H54 (cell line): ENCODE measurements at places on chromosomes 3 and 15.
A peak's percentile ranks its signal among the peaks of the same experiment; 100 is the strongest.

GRCh38 chr3:65029130-65029529 is 341.3 kb upstream of the ADAMTS9 start:
- DNase-seq, result no peak

DNA sequence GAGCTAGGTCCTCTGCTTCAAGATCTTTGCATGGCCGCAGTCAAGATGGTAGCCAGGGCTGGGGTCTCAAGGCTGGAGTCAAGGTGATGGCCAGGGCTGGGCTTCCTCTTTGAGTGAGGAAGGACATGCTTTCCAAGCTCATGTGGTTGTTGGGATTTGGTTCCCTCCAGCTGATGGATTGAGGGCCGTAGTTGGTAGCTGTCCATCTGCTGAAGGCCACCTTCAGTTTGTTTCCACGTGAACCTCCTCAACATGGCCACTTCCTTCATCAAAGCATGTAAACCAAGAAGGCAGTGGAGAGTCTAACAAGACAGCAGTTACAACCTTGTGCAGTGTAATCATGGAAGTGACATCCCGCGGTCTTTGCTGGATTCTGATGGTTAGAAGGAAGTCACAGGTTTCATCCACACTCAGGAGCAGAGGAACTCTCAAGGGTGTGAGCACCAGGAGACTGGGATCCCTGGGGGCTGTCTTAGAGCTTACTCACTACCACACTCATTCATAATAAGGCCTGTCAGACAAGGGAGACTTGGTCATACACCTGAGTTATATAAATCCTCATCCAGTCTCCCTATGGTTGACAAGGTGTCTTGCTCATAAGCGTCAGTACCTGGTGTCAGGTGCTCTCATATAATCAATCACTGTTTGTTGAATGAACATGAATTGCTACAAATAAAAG is 42.1 kb downstream of the ABHD5 start:
- DNase-seq, result no peak

DNA sequence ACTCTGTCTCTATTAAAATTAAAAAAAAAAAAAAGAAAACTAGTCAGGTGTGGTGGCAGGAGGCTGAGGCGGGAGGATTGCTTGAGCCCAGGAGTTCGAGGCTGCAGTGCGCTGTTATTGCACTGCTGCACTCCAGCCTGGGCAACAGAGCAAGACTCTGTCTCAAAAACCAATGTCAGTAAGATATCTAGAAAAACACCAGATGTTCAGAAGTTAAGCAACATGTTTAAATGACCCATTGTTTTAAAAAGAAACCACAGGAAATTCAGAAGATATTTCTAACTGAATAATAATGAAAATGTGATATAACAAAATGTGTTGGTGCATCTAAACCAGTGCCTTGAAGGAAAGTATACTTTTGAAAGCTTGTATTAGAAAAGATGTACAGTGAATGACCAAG is 203.4 kb upstream of the CGNL1 start:
- no peak for DNase-seq

GRCh38 chr3:182967218-182968204 is 12.8 kb downstream of the DCUN1D1 start:
- no peak for DNase-seq

GRCh38 chr3:88113311-88114162 is 36.2 kb upstream of the C3orf38 start:
- DNase-seq, result peak; percentile 3

- DNase-seq, result no peak
Observed at GRCh38 chr3:128480278-128480677, 12.7 kb downstream of the GATA2 start.

DNA sequence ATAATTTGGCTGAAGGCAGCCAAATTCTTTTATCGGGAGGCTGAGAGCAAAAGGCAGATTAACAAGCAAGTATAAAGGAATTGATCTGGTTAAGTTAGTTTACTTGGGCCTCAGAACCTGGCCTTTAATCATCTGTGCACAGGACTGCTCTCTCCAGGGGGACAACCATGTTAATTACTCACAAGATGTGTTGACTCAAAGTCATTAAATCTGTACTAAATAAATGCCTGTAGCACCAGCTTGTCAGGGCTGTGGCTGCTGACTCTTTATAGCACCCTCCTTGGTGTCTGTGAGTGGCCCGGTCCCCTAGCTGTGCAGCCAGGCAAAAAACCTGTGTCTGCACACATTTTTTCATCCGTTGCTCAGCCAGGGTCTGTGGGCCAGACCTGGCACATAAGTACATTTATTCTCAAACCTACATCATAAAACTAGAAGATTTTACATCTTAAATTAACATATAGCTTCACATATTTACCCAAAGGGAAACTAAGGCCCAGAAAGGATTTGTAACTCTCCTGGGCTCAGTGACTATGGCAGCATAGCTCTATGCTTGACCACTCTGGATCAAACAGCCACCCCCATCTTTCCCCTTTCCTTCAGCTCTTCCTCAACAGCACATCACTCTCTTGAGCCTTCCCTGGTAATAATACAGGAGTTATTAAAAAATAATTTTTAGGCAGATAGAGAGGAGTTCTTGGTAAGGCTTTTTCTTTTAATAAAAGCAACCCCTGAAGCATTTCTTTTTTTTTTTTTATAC is 51.4 kb downstream of the NCEH1 start:
- DNase-seq, result no peak

DNA sequence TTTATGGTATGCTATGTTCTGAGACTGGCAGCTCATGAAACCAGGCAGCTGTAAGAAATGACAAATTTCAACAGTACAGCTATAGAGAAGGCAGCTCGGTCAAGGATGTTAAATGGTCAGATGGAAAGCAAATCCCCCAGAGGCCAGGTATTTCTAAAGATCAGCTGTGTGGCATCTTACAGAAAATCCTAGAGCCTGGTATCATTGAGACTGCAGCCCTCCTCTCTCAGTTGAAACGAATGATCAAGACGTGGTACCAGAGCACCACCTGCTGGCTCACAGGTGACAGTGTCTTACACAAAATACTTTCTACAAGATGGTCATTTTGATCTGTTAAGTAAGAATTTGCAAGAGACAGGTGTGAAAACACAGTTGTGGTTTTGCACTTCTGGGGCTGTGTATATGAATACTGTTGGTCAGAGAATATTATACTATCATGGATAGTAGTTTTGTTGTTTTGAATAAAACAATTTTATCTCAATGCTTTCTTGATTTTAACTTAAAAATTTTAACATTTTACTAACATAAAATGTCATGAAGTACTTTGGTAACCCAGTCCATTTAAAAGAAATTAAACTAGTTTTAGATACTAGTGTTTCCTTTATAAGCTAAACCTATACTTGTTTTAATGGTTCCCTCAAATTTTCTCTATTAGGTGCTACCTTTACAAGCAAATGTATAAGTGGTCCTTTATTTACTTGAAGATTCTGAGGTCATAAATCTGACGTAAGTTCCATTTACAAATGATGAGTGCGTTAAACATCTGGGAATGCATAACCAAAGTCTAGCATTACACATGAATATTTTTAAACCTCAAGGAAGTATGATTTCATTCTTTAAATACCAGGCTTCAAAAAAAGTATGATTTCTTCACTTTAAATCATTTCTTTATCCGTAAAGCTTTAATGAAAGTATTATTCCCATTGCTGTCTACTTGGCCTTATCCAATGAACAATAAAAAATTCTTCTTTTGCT is 121.8 kb downstream of the PDZRN3 start:
- DNase-seq, result peak; percentile 24

DNA sequence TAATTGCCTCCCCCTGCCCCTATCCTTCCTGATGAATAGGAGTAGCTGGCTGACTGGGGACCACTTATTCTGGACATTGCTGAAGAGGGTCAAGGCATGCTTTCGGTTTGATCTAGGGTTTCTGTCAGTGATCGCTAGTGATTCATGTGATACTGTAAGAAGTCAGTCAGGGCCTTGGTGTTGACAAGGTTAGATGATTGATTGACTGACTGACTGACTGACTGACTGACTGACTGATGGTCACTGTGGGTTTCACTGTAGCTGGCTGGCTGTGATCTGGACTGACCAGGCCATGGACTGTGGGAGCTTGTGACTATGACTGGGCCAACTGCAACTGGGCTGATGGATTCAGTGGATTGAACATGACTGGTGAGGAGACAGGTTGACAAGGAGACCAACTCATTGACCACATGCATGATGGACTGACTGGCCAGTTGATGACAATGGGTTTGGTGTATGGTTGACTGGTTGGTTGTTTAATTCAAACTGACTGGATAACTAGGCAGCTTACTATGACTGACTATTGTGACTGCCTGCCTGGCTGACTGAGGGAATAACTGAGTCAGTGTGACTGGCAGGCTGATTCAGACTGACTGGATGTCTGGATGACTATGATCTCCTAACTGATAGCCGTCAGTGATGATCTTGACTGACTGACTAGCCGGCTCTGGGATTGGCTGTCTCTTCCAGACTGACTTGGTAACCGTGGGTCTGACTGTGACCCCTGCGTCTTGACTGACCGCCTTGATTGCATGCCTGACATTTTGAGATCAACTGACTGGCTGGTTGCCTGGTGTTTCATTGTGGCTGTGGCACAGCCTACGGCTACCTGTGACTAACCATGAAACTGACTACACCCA is 509.9 kb downstream of the SHQ1 start:
- DNase-seq, result peak; percentile 38

DNA sequence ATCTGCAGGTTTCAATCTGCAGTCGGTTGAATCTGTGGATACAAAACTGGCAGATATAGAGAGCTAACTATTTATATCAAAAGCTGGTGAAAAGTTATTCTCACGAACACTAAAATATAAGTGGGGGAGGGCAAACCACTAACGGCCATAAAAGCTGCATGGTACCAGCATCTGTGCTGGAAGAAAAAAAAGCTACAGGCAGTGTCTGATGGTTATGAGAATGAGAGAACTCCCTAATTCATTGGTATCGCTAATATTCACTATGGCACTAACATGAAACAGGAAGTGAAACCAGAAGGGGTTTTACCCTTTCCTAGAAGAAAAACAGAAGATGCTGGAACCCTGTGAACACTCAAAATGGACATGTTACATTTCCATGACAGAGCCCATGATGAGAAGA is 15.9 kb downstream of the CEP70 start:
- no peak for DNase-seq

DNA sequence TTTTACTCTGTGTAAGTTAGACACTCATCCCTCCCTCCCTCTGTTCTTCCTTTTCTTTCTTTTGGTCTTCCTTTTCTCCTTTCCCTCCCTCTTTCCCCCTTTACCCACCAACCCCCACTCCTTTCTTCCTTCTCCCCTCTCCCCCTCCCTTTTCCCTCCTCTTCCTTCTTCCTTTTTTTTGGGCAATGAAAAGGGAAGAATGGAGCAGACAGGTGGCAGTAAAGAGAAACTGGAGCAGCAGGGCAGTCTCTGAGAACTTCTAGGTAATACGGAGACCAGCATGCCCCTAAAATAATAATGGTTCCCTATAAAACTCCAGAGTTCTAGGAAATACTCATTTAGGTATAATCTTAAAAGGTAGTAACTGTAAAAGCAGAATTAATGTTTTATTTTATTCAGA is 11.4 kb upstream of the GPR171 start:
- DNase-seq, result no peak

- peak; percentile 61 for DNase-seq
Observed at GRCh38 chr3:189488241-189488767, 142.9 kb upstream of the TP63 start.

GRCh38 chr15:33988384-33988783 is 20.1 kb downstream of the CHRM5 start:
- DNase-seq, result no peak

GRCh38 chr3:18190646-18191045 is 234.5 kb downstream of the SATB1 start:
- no peak for DNase-seq

- no peak for DNase-seq
Observed at GRCh38 chr3:52498137-52499054, 3.3 kb downstream of the STAB1 start.

GRCh38 chr15:45548753-45549520 is 26.4 kb upstream of the SLC30A4 start:
- DNase-seq, result peak; percentile 20

DNA sequence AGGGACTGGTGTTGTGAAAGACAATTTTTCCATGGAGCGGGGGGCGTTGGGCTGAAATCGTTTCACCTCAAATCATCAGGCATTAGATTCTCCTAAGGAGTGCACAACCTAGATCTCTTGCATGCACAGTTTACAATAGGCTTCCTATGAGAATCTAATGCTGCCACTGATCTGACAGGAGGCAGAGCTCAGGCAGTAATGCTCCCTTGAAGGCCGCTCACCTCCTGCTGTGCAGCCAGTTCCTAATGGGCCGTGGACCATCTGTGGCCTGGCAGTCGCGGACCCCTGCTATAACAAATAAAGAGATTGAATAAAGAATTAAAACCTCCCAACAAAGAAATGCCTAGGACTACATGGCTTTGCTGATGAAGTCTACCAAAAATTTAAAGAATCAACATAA is 25.3 kb upstream of the ANKRD28 start:
- no peak for DNase-seq

DNA sequence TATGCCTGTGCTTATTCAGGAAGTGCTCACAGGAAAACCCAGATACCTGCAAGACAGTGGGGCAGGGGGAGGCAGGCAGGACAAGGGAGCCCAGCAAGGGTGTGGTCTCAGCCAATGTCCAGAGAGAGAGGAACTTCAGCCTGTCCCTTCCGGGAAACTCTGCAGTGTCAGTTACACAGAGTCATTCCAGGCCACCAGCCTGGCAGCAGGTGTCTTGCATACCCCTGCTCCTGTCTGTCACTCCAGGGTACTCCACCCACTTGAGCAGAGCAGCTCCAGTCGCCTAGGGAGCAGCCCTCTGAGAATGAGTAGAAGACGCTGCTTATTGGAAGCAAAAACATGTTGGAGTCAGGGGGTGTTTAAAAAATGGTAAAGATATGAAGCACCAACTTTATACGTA is 431.2 kb upstream of the RGMA start:
- no peak for DNase-seq

- DNase-seq, result no peak
Observed at GRCh38 chr3:54171509-54171908, 49.2 kb downstream of the CACNA2D3 start.
